ENCODE measurements at places on chromosomes 11 and 22. TPM values are rescaled to one million over a fixed set of nuclear protein-coding genes. Genes with fewer than 3 reads are reported as not detected.

DNA sequence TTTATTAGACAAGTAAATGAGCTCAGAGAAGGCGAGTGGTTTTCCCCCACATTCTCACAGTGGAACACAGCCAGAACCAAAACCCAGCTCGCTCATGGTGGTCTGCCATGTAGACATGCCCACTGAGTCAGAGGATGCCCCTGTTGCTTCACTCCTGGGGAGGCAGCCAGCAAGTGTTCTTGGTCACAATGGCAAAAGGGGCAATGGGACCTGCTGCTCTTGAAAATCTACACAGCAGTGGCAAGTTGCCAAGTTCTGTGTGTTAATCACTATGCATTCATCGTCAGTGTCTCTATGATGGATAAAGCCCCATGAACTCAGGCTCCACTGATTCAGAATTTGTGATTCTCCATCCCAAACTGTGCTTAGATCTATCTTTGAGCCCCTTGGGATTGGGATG is 64.7 kb upstream of the TBCEL start:
- DNase-seq, result no peak

DNA sequence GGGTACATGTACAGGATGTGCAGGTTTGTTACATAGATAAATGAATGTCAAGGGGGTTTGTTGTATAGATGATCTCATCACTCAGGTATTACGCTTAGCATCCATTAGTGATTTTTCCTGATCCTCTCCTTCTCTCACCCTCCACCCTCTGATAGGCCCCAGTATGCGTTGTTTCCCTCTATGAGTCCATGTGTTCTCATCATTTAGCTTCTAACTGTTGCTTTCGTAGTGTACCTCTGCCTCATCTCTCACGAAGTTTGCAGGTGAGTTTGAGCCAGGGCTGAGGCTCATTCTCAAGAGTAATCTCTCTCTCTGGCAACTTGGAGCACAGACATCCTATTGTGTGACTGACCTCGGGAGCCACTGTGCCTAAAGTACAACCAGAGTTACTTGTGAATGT is 4.7 kb upstream of the HBE1 start:
- DNase-seq, result no peak

GDPD5 gene
- polyA plus RNA-seq, result 11.7 TPM

- DNase-seq, result no peak
Measured at GRCh38 chr22:30228509-30229359, 17.8 kb downstream of the LIF start.

- DNase-seq, result peak; percentile 82
Measured at GRCh38 chr11:75768112-75768908, at the start of gene DGAT2. Gene DGAT2, plus strand, starts transcription at chr11:75768778. Its CDS starts 214 bp downstream, at chr11:75768992.

DNA sequence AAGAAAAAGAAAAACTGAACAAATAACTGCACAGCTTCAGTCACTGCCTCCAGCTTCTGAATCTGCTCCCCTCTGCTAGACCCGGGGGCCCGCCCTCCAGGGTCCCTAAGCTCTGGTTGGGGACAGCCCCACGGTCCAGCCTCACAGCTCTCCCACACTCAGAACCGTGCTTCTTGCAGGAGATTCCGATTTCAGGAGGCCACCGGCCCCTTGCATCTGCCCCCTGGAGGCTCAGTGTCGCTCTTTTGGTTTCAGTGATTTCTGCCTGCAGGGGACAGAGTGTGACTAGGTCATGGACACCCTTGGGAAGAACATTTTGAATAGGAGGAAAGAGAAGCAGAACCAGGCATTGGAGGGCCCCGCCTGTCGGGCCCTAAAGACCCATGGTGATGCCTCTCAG is 23.1 kb upstream of the RPS3 start:
- no peak for DNase-seq

DNA sequence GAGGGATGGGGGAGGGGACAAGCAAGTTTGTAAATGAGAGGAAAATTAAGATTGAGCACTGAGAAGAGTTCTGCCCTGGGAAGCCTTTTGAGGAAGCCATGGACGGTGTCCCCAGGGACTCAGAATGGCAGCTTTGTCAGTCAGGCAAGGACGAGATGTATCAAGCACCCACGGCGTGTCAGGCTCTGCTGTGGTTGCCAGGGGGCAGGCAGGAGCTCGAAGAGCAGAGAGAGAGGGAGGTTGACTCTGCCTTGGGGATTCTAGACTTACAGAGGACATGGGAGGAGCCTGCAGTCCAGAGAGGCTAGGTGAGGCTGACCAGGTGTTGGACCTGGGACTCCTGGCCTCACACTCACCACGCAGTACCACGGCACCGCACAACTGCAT is 29.1 kb upstream of the SYT7 start:
- no peak for DNase-seq

DNA sequence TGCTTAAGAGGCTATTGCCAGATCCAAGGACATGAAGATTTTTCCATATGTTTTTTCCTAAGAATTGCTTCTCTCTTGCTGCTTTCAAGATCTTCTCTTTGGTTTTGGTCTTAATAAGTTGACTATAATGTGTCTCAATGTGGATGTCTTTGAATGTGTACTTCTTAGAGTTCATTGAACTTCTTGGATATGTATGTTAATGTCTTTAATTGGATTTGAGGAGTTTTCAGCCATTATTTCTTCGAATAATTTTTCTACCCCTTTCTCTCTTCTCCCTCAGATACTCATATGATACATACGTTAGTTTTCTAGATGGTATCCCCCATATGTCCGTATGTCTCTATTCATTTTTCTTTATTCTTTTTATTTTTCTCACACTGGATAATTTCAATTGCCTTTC is 13.2 kb downstream of the CABIN1 start:
- DNase-seq, result no peak

TMEM41B gene
- 49.3 TPM for polyA plus RNA-seq

DNA sequence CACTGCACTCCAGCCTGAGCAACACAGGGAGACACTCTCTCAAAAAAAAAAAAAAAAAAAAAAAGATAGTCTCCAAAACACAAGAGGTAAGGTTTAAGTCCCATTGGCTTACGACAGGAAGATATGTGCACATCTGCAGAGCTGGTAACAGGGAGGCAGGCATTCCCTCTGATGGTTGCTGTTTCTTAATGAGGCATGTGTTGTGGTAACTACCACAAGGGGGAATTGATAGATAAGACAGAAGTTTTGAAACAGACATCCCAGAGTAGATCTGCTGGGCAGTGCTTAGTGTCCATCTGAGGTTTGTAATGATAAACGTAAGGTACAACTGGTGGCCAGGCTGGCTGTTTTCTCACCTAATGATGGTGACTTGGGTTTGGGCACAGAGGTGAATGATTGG is 4.7 kb downstream of the EIF1AD start:
- DNase-seq, result no peak

HORMAD2 gene
- polyA plus RNA-seq, result not detected

CCDC88B gene
- 3.3 TPM for polyA plus RNA-seq

IGLL1 gene
- 0.40 TPM for polyA plus RNA-seq

- DNase-seq, result no peak
Measured at GRCh38 chr11:86625981-86626380, 46.4 kb downstream of the ME3 start.

- DNase-seq, result no peak
Measured at GRCh38 chr11:87453531-87454089, 415.9 kb downstream of the TMEM135 start.

DNA sequence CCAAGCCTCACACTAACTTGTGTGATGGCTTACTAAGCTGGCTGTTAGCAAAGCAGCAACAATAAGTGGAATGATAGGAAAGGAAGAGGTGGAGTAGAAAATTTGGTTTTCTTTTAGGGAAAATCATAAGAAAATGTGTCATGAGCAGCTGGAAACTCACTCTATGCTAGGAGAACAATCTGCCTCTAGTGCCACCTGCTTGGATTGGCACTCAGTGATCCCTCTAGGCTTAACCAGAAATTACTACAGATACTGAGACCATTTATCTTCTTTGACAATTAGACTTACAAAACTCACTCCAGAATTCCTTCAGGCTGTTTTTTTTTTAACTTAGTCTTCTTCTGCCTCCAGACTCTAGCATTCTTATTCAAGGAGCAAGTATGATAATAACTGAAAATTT is 117.3 kb downstream of the CD44 start:
- no peak for DNase-seq

DNA sequence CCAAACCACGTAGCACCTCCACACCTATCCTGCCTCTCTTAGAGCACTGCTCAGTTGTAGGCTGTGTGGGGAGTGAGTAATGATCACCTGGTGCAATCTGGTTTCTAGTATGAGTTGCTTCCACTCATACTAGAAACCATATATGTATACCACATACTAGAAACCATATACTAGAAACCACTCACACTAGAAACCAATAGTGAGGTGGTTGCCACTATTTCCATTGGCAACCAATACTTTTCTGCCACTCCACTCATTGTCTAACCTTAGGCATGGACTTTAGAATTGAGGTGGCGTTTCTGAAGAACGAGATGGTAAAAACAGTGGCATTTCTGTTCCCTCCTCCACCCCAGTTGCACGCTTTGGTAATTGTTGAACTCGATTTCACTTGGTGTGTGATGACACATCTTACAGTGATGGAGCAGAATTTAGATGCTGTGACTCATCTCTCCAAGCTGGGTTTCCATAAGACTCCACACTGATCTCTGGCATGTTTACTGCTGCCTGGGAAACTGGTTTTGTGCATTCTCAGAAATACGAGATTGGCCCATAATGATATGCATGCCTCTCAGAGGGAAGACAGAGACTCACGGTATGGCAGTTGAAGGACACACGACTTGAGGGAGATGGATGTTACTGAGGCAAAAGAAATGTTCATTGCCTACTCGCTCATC is 82.9 kb downstream of the KIRREL3 start:
- no peak for DNase-seq

DNA sequence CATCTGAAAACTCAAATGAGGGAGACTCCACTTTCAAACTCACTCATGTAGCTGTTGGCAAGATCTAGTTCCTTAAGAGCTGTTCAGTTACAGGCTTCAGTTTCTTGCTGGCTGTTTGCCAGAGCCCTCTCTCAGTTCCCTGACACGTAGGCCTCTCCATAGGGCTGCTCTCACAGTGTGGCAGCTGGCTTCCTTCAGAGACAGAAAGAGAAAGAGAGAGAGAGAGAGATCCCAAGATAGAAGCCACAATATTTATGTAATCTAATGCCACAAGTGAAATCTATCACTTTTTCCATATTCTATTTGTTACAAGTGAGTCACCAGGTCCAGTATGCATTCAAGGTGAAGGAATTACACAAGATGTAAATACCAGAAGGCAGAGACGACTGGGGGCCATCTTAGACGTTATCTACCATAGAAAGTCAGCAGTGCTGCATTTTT is 168.8 kb downstream of the RCN1 start:
- DNase-seq, result peak; percentile 65

GRCh38 chr22:39898997-39899396 is 1.9 kb upstream of the GRAP2 start:
- DNase-seq, result no peak

- no peak for DNase-seq
Measured at GRCh38 chr22:28369854-28370253, 309.8 kb downstream of the TTC28 start.

DNA sequence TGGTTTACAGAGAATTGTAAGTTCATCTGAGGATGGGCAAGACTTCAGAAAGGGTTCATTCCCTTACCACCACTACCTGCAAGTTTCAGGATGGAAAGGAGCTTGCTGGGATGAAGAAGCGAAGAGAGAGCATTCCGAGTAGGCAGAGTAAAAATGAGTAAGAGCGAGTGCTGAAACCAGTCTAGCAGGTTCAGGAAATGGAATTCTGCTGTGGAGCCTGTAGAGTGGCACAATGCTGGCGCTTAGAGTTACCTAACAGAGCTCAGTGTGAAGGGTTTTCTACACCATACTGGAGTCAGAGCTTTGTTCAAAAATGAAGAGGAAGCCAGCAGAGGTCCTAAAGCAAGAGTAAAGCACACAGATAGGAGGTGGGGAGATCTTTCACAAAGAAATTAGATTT is 179.2 kb upstream of the ZC3H12C start:
- no peak for DNase-seq

- no peak for DNase-seq
Measured at GRCh38 chr11:132898021-132898420, 634.3 kb downstream of the OPCML start.

GRCh38 chr11:1054143-1055108 is 17.9 kb upstream of the MUC6 start:
- DNase-seq, result no peak

GRCh38 chr11:62832336-62833234 is at the start of gene TEX54:
Gene TEX54, minus strand, starts transcription at chr11:62832841.
- no peak for DNase-seq

- no peak for DNase-seq
Measured at GRCh38 chr11:330307-330693, 9.6 kb upstream of the IFITM3 start.

GRCh38 chr11:92340839-92341238 is 116.2 kb downstream of the FAT3 start:
- DNase-seq, result no peak

GRCh38 chr11:34052608-34053160 is 1.2 kb downstream of the CAPRIN1 start:
- DNase-seq, result no peak
